ENCODE measurements at places on chromosomes 2 and 18.

DNA sequence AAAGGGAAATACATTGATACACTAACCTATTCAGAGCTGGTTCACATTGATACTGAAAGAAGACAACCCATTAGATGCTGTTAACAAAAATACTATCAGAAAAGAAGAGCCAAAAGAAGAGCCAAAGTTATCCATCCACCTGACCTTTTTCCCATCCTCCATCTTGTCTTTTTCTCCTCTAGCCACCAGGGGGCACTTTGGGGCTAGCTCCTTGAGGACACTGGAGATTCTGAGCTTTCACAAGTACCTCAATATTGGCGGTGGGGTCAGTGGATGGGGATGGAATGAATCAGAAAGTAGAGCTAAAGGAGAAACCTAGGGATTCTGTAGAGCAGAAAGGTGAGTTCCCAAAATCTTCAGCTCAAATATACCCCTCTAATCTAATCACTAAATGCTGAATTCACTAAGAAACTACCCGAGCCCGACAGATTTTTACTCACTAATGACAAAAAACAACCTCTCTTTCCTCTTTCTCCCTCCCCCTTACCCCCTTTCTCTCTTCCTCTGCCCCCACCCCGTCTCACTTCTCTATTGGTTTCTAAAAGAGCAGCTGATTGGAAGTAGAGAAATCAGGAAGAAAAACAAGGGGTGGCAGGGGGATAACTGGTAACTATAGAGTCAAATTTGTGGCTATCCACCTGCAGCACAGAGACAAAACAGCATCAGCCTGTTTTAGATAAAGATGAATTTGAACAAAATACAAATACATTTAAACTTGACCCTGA lies 203.3 kb downstream of the TCF4 start:
- DNase-seq, result peak; percentile 3

- DNase-seq, result no peak
Measured at GRCh38 chr2:2873450-2873811, 504.2 kb downstream of the EIPR1 start.

DNA sequence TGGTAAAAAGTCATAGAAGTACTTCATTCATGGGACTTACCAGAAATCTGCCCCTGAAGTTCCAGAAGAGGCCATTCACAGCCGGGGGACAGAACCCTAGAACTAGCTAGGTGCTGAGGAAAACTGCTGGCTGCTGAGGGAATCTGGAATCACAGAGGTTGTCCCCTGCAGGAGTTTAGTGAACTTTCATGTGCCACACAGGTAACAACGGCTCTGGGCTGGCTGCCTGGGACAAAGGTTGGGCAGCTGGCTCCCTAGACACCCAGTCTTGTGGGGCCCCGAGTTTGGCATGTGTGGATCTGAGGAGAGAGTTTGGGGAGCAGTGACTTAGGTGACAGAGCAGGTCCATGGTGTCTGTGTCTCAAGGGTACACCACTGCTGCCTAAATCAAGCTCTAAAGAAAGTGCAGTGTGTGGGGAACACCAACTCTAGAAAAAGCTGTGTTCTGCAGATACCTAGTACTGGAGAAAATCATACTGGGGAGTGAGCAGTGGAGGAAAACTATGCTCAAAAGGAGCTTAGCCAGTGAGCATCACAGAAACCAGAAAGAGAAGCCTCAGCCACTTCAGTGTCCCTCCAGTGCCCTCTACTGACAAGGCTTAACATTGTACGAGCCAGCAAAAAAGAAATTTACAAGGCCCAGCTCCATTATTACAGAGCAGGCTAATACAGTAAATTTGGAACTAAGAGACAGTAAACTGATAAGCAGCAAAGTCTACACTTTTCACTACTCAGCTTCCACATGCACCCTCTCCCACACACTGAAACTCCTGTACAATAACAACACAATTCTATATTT lies 15.2 kb downstream of the GALNT3 start:
- DNase-seq, result no peak

- no peak for DNase-seq
Measured at GRCh38 chr2:9758741-9759140, 84.5 kb upstream of the TAF1B start.

GRCh38 chr18:54957996-54958395 lies 1.3 kb downstream of the CCDC68 start:
- no peak for DNase-seq
